ENCODE measurements at places on chromosomes 11 and 22.

DNA sequence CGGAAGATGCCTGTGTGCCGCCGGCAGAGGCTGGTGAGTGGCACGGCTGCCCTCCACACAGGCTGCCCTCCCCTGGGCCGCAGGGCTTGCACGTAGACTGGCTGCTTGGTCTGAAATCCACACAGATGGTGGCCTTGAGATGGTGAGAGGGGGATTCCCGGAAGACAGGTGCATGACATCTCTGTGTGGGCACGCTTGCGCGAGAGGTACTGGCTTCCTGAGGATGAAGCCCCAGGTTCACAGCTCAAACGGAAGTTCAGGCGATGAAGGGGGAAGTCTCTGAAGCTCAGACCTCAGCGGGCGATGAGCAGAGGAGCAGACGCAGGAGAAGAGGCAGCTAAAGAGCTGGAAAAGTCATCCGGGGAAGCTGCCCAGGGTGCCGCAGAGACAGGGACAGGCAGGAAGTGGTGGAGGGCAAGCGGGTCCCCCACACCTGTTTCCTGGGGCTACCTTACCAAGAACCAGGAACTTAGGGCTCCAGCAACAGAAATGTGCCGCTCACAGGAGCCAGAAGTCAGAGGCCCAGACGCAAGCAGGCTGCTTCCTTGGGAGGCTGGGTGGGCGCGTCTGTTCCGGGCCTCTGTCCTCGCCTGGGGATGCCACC is 7.2 kb downstream of the CRELD2 start:
- no peak for DNase-seq

DNA sequence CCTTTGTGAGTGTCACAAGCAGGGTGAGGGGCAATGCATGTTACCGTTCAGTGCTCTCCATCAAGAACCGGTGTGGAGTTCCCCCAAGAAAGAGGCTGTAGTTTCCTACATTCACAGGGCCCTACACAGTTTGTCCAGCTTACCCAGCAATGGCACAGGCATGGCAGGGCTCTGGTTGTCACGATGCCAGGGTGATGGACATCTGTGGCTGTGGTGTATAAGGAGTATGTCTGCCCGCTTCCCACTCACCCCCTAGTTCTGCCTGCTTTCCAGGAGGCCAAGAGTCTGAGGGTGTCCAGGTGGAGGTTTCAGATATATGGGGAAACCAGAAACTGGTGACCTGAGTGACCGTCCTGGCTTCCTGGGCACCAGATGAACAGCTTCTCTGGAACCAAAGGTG is 116.1 kb downstream of the PKNOX2 start:
- DNase-seq: no peak

DNA sequence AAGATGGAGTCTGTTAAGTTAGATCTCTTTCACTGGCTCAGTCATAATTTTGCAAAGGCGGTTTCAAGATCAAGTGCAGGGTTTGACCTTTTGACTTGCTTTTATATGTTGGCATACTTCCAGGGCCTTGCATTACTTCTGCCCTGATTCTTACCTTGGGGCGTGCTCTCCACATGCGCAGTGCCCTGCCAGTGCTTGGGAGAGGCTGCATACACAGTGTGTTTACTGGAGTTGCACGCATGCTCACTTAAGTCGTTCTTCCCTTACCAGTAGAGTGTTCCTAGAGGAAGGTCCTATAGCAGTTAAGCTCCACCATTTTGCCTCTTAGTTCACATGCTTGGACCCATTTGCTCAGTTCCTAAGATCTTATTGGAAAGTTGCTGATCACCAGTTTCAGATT is 21.0 kb upstream of the TMEM123 start:
- no peak for DNase-seq

DNA sequence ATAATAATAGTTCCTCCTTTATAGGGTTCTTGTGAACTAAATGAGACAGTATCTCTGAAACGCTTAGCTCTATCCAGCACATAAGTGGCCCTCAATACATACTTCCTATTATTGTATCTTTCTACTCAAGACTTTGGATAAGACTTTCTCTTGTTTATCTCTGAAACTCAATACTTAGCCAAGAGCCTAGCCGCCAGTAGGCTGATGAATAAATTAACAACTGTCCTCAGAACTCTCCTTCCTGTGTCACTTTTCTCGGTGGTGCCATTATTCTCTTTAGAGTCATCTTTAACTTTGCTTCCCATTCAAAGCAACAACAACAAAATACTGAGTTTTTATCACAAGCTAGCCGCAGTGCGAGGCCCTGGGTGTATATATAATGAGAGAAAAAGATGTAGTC is 86.9 kb downstream of the FAM83F start:
- no peak for DNase-seq

GRCh38 chr11:112652786-112653390 is 308.3 kb upstream of the NCAM1 start:
- no peak for DNase-seq

DNA sequence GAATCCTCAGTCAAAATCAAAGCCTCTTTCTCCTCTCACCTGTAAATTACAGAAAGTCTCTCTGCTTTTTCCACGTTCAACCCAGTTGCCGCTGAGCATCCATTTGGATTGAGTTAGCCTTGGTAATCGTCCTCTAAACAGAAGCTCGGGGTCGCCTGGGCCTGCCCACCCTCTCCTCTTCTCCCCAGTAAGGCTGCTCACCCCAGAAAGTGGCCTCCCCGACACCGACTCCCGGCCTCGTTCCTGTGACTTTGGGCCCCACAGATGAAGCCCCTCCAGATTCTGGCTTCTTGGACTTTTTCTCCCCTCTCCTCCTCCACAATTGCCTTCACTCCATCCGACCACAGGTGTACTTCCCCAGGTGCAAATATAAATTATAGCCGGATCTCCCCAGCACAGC is 1500.0 kb downstream of the BRD1 start:
- DNase-seq: no peak

DNA sequence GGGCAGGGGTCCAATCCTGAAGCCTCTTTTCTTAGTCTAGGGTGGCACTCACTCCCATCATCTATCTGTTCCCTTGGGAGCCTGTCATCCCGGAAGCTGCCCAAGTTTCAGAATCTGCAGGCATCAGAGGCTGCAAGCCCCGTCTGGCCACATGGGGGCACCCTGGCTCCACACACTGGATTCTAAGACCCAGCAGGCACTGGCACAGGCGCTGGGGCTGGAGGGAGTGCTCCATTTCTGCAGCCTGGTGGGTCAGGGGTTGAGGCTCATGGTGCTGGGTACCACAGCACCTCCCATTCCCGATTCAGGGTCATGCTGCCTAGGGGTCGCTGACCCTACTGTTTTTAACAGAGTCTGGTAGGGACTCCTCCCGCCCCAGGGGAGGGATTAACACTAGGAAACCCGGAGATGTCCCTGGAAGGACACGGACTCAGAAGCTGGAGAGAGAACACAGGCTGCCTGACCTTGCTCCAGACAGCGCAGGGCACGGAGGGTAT is 243.9 kb upstream of the SYN3 start:
- DNase-seq: peak; percentile 89

DNA sequence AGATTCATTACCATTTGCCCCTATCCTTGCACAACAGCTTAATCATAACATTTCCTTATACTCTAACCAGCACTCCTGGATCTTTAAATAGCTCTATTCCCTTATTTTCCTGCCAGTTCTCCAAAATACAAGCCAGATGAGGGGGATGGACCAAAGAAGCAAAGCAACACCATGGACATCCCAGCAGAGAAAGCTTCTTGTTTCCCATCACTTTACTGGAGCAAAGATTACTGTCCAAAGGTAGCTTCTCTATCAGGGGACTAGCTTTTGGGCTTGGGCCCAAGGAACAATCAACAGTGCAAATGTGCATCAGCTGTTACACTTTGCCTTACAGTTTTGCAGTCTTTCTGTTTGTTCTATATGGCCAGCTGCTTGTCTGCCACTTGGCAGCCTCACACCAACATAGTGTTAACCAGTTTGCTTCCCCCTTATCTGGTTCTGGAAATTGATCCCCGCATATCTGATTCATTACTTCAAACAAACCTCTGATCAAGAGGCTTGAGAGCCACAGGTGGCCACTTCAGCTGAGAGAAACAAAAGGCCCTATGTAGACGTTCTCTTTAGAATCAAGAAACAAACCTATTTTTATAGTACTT is 814.3 kb downstream of the METTL15 start:
- DNase-seq: no peak

DNA sequence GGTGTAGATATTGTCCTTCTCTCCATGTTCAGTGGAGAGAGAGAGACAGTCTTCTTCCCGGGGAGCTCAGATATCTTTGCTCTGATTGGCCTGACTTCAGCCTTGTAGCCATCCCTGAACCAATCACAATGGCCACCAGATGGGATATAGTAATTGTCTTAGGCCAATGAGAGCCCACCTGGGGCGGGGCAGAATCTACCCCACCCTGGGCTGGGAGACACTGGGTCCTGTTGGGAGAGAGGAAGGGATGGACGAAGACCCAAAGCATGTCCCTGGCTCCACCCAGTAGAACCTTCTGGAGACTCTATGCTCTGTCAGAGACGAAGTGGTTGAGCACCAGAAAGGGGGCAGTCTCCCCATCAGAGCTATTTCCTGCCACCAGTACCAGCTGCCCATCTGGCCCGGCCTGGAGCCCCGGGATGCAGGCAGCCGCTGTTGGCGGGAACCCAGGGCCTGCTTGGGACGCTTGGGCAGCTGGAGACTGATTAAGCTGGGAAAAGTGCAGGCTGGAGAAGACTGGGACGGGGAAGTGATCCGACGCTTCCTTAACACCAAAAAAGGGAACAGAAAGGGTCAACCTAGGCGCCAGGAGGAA is 31.6 kb upstream of the CBX7 start:
- no peak for DNase-seq

DNA sequence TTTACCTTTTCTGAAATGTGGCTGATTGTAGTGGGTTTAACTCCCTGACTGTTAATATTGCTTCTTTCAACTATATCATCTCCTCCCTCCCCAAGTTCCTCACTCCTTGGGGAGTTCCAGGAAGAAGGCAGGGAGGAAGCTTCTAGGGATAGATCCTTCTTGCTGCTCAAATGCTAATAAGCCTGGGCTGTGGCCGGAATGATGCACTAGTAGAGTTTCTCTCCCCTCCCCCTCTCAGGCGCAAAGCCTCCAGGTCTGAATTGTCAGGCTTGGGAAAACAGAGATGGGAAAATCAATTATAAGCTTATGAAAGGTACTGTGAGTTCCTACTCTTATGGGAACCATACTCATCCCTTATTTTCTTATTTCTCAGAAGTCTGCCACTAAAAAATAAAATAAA is 30.8 kb downstream of the FEZ1 start:
- no peak for DNase-seq

DNA sequence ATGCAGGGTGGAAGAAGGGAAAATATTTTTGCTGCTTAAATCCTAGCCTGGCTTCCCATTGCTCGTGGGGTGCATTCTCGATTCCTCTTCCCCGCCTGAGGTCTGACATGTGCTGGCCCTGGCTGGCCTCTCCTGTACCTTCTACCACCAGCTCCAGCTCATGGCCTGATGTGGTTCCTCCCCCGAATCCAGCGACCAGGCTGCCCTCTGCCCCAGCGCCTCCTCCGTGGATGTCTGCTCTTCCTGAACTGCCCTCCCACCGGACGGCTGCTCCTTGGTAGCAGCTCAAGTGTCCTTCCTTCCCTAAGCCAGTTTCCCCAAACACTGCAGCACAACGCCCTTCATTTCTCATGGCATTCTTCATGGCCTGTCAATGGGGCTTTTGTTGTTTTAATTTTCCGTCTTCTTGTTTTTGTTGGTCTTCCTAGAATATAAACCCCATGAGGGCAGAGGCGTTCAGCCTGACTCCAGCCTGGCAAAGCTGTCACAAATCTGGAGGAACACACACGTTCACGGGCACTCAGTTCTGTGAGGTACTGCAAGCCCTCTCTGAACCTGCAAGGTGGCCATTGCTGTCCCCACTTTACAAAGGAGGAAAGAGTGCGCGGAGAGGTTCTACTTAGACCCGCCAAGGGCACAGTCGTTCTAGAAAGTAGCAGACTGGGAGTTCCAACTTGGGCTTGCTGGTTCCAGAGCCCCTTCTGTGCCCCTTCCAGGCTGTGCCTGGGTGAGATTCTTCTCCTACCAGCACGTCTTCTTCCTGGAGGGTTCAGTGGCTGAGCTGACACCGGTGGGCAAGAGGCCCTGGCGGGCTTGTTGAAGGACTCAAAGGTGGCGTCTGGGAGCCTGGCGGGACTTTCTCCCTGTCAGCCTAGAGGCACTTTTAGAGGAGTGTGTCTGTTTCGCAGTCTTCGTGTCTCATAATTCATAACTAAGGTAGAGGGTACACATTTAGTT is 953 bp upstream of the LRP5 start:
- no peak for DNase-seq

DNA sequence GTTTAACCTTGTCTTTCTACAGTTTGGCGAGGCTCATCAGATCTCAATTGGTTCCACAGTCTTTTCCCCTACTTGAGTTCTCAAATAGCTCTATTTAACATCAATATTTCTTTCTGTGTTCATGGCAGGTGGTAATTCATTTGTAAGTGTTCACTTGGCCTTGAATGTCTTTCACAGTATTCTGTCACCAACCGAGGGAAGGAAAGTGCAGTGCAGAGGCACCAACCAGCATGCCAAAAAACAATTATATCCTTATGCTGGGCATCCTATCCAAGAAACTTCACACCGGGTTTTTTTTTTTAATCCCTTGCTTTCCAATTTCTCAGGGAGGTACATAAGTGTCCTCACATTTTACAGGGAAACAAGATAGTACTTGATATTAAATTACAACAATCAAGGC is 55.0 kb upstream of the ZC3H12C start:
- DNase-seq: no peak

DNA sequence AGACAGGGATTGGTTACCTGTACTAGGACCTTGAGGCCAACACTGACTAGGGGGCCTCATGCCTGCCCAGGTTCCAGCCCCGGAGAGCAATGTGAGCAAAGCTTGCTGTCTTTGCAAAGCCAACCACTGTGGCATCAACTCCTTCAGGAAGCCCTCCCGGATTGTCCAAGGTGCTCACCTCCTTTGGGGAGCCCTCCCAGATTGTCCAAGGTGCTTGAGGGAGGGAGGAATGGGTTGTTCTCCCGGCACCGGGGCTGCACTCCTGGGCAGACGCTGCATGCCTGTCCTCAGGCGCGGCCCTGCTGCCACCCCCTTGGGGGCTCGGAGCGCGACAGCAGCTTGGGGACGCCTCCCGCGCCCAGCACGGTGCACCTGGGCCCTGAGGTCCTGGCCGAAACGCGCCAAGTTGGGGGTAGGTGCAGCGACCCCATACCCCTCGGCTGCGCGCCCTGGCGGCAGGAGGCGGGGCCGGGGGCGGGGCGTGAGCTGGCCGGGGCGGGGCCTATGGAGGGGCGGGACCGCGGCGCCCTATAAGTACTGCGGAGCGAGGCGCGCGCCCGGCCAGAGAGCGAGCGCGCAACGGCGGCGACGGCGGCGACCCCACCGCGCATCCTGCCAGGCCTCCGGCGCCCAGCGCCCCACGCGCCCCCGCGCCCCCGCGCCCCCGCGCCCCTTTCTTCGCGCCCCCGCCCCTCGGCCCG is at the start of gene CD81:
CD81 (plus strand) TSS at position 560 of the 701 bp plus-strand sequence. CDS start 240 bp downstream, outside the sequence.
- peak; percentile 43 for DNase-seq

- no peak for DNase-seq
Measured at GRCh38 chr22:22886546-22886945, 1.1 kb upstream of the IGLL5 start.

GRCh38 chr22:22770280-22770871 is 117.2 kb upstream of the IGLL5 start:
- no peak for DNase-seq

- DNase-seq: no peak
Measured at GRCh38 chr22:47446331-47446730, 683.9 kb downstream of the TBC1D22A start.
